ENCODE measurements at places on chromosomes 1 and 21.

DNA sequence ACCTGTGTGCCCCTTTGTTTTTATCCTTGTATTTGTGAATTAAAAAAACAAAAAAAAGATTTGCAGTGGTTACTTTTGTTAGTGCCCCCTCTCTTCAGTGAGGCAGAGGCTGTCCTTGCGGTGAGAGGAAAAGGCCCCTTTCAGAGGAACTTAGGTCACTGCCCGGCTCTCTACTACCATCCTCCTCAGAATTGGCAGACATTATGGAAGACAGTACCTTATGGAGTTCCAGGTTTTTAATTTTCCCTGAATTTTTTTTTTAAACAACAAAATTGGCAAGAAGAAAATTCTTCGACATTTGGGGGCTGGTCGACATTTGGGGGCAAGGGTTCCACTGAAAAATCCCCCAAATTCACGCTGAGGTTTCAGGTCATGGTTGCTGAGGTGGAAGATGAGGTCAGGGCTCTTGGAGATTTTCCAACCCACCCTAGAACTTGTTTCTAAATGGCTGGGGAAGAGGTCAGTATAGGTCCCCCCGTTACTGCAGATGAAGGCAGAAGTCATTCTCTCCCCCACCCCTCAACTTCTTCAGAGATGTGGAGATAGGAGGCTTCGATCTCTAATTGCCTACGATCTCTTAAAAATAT lies 5.3 kb downstream of the RXFP4 start:
- DNase-seq: no peak

DNA sequence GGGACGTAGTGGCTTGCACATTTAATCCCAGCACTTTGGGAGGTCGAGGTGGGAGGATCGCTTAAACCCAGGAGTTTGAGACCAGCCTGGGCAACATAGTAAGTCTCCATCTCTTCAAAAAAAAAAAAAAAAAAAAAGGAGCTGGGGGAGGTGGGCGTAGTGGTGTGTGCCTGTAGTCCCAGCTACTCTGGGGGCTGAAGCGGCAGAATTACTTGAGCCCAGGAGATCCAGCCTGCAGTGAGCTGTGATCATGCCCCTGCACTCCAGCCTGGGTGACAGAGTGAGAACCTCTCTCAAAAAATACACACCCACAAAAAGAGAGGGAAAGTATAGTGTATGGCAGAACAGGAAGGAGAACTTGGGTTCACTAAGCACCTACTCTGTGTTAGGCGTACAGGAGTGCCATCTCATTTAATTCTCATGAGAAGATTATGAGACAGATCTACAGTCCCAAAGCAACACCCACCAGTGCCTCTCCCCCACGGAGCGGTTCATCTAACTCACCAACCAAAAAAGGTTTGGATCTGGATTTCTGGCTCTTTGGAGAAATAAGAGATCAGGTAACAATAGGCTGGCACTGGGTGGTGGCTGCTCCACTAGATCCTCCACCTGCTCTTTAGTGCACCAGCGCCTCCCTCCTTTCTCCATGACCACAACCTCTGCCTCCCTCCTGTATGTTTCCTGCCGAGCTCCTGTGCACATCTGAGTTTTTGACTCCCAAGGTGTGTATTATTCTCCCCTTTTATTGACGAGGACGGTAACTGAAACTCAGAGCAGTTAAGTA lies 1.4 kb upstream of the TRAF5 start:
- DNase-seq: no peak

DNA sequence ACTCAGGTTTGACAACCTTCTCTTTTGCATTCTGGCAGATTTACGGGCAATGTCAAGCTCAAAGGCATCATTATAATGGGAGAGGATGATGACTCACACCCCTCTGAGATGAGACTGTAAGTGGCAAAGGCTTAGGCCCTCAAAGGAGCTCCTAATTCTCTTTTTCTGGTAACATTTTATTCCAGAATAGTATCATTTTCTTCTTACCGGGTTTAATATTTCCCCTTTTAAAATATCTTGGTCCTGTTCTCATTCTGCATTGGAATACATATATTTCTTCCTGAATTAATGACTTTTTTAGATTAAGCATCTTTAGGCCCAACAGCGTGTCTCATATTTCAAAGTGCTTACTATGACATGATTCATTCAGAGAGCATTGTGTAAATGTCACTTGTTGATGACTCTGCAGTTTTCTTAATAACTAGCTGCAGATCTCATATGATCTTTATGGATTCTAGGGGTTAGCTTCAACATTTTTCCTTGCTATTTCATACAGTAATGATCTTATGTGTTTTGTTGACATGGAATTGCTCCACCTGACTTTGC lies 1.7 kb downstream of the PITHD1 start:
- DNase-seq: no peak

GRCh38 chr1:52976183-52977035 lies 49.3 kb downstream of the SCP2 start:
- no peak for DNase-seq

- DNase-seq: no peak
These were observed 32.1 kb downstream of the ADCY10 start for GRCh38 chr1:167881786-167882185.

DNA sequence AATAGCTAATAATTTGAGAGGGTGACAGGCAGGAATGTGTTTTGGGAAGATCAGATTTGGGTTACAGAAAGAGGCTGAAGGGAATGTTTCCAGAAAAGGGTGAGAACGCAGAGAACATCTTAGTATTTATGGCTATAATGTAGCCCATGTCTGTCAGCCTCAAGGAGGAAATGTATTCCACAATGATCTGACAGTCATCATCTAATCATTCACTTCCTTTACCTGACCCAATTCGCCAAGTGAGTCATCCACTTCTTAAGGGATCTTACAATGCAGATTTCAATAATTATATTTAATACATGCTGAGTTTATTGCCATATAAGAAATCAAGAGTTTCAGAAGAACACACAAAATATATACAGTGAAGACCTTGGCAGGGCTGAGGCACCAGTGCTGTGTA lies 10.8 kb downstream of the TRIM45 start:
- no peak for DNase-seq

- DNase-seq: no peak
These were observed 2.5 kb downstream of the UBASH3A start for GRCh38 chr21:42406201-42406621.

- peak; percentile 34 for DNase-seq
These were observed 69.8 kb upstream of the DIRAS3 start for GRCh38 chr1:68120136-68120791.
